ENCODE measurements at places on chromosomes 4 and X.
A peak's percentile ranks its signal among the peaks of the same experiment; 100 is the strongest.

GRCh38 chrX:41670112-41670511 lies 18.7 kb upstream of the GPR34 start:
- DNase-seq = no peak

- no peak for DNase-seq
These were observed 36.9 kb upstream of the XIAP start for GRCh38 chrX:123822965-123823364.

- no peak for DNase-seq
These were observed 243.2 kb upstream of the F9 start for GRCh38 chrX:139287155-139287924.

- peak; percentile 54 for DNase-seq
These were observed 19.4 kb downstream of the SPRY1 start for GRCh38 chr4:123415977-123416376.

DNA sequence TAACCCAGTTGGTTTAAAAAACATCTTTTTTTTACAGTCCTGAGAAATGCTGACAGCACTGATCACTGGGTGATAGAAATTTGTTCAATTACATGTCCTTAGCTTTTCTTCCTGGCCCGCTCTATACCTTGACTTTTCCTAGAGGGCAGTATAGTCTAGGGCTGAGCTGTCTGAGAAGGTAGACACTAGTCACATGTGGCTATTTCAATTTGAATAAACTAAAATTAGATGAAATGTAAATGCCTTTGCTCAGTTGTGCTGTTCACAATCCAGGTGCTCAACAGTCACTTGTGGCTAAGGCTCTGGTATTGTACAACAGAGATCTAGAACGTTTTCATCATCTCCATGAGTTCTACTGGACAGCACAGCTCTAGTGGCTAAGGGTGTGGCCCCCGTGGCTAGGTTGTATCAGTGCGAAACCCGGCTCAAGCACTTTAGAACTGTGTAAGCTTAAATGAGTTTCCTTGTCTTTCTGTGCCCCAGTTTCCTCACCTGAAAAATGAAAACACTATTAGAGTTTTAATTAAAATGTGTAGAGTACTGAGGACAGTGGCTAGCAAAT lies 111.6 kb upstream of the WDR17 start:
- no peak for DNase-seq

- no peak for DNase-seq
These were observed 8.7 kb upstream of the ANK2 start for GRCh38 chr4:113040793-113041192.

DNA sequence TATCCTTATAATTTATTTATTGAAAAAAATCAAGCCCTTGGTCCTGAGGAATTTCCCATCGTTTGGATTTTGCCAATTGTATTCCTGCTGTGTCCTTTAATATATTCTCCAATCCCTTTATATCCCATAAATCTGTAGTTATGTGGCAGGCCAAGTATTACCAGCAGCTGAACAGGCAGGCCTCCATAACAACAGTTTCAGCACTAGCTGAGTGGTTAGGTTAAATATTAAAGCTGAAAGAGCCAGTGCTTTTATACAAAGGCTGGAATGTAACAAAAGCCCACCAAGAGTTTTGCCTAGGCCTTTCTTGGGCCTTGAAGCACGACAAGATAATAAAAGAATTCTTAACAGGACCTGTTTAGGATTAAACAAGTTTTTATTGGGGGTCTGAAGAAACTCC lies 366.6 kb upstream of the GALNT7 start:
- DNase-seq = no peak

GRCh38 chr4:78638337-78639172 lies 87.0 kb downstream of the ANXA3 start:
- DNase-seq = no peak

GRCh38 chrX:47247206-47247998 lies 14.6 kb downstream of the USP11 start:
- peak; percentile 47 for DNase-seq

- DNase-seq = peak; percentile 34
These were observed 5.9 kb upstream of the SCARB2 start for GRCh38 chr4:76219299-76220055.

GRCh38 chr4:154574311-154574710 lies 11.5 kb downstream of the FGB start:
- DNase-seq = no peak

DNA sequence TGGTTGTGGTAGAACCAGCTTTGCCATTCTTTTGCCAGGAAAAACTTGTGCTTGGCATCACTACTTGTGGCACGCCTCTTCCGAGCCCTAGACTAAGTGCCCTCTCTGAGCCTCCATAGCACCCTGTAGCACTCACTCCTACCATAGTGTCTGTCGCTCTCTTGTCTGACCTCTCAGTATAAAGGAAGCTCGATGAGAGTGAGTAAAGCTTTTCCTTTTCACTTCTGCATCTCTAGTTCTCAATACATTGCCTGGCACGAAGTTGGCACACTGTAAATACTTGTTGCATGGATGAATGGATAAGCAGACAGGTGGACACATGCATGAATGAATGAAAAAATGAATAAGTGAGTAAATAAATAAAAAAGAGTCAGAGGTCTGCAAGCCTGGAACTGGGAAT lies 48.3 kb downstream of the TLR10 start:
- DNase-seq = no peak

DNA sequence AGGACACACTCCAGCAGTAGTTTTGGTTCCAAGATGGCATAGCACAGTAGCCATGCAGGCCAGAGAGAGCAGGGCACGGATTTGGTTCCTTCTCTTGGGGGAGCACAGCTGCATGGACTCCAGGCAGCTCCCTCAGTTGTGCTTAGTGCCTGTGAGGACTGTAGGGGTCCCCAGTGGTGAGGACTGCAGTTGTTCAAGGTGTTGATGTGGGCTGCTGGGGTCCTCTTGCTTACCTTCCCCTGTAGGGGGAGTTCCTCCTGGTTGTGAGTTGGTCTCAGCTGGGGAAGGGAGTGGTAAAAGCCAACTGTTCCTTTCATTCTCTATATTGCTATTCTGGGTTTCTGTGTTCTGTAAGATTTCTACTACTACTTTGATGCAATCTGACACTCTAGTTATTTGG lies 606.5 kb downstream of the MAGEB5 start:
- no peak for DNase-seq

- DNase-seq = no peak
These were observed 994.9 kb upstream of the SLIT2 start for GRCh38 chr4:19256823-19257222.

GRCh38 chr4:56243107-56243506 lies 144.2 kb downstream of the AASDH start:
- no peak for DNase-seq

DNA sequence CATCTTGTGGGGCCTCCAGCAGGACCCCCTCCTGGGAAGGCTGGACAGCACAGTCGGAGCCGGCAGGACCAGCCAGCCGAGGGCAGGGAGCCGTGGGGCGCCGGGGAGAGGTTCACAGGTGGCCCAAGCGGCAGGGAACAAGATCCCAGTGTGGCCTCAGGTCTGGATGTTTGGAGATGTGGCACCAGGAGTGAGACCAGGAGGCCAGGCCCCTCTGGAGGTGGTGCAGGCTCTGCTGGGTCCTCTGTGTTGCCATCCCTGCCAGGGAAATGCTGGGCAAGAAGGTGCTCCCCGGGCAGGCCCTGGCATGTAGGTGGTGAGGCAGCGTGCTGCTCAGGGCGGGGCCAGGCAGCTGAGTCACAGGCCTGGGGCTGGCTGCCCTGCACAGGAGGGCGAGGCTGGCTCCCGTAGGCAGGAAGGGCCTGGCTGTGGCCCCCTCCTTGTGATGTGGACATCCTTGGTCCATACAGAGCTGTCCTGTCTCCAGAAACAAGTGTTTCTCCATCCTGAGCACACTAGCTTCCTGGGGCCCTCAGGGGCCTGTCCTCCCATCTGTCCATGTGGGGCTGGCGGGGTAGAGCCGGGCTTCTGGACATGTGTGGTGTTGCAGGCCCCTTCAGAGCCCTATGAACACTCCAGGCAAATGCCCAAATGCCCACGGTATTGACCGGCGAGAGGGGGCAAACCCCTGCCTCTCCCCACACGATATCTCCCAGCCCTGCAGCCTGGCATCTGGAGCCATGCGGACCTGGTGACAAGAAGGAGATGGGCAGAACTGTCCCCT lies 4.8 kb upstream of the HGFAC start:
- DNase-seq = no peak

DNA sequence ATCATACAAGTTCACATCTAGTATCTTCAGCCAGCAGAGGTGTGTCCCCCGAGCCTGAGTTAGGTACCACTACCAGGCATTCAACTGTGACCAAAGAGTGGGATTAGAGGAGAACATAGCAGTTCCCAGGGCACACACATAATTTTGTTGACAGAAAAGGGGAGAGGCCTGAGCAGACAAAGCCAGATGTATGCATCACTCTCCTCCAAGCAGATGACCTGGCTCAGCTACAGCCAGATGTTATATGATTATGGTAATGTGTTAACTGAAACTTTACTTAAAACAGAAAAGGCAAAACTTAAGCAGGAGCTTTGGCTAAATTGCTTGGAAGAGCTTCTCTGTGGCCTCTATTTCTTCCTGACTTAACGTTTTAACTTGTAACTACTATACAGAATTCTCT lies 88.9 kb downstream of the CC2D2A start:
- DNase-seq = no peak

- DNase-seq = no peak
These were observed 249.0 kb upstream of the MAB21L2 start for GRCh38 chr4:150332961-150333360.

GRCh38 chr4:110610620-110610939 lies 12.3 kb downstream of the PITX2 start:
- DNase-seq = no peak

DNA sequence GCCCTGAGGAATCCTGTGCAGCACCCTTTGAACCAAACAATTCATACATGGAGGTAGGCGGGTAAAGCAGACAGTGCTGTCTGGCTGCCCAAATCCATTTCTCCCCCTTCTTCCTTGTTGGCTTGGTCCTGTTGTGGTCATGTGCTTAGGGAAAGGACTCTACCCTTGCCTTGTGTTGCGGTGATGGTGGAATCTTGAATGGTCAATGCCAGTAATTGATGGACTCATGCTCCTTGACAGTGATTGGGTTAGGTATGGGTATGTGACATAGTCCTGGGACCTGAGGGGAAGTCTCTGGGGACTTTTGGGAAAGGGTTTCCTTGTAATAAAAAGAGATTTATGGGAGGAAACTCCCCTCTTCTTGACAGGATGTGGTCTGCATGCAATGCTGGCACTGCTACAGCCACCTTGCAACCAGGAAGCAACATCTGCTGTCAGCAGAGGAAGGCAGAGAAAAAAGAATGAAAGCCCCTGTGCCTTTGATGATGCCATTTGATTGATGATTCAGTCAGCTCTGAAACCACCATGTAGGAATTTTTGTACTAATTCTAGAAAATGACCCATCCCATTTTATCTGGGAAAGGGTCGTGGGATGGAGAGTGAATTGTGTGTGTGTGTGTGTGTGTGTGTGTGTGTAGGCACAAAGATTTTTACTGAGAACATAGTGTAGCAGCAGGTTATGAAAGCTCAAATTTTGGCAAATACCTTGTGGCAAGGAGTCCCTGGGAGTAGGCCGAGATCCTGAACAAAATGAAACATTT lies 30.0 kb upstream of the HUWE1 start:
- DNase-seq = peak; percentile 31

DNA sequence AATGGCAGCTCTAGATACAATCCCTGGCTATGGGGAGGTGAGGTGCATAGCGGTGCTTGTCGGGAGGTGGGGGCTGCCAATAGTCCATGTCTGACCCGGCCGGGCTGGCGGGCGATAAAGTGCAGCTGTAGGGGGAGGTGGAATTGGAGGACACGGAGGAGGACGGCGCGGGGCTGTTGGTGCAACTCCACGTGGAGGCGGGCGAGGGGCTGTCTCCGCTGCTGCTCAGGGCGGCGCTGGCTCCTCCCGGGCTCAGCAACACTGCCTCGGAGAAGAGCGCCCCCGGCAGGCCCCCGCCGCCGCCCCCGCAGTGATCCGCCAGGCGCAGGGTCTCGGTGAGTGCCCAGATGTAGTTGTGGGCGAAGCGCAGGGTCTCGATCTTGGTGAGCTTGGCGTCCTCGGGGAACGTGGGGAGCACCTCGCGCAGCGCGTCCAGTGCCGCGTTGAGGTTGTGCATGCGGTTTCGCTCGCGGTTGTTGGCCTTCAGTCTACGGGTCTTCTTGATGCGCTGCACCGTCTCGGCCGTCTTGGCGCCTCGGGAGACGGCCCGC lies 1.3 kb downstream of the NEUROG2 start:
- no peak for DNase-seq

DNA sequence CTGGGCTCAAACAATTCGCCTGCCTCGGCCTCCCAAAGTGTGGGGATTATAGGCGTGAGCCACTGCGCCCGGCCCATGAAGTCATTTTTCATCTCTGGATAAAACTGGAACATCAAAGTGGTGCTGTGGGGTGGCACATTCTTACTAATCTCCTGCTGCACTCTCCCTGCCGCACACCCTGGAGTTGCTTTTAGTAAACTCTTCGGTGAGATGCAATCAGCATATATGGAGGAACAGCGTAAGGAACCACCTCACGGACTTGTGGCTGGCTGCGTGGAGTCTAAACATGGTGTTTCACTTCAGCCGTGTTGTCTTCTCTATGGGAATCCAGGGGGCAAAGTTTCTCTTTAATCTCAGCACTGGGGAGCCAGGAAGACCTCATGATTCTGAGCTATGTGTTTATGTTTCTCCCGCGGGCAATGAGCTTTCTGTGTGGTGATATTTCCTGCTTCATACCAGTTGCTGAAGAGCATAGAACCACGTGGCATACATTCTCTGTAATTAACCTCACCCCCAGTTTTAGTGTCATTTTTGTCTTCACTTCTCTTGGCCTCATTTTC lies 2.1 kb upstream of the RHOH start:
- DNase-seq = peak; percentile 30

DNA sequence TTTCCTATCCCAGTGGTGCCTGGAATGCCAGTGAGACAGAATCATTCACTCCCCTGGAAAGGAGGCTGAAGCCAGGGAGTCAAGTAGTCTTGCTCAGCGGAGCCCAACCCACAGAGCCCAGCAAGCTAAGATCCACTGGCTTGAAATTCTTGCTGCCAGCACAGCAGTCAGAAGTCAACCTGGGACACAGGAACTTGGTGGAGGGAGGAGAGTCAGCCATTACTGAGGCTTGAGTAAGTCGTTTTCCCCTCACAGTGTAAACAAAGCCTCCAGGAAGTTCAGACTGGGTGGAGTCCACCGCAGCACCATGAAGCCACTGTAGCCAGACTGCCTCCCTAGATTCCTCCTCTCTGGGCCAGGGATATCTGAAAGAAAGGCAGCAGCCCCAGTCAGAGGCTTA lies 283.2 kb upstream of the CPEB2 start:
- DNase-seq = peak; percentile 29

GRCh38 chrX:46485897-46486296 lies 59.3 kb downstream of the ZNF674 start:
- no peak for DNase-seq

- DNase-seq = no peak
These were observed 433 bp upstream of the ADH6 start for GRCh38 chr4:99219479-99219878.

DNA sequence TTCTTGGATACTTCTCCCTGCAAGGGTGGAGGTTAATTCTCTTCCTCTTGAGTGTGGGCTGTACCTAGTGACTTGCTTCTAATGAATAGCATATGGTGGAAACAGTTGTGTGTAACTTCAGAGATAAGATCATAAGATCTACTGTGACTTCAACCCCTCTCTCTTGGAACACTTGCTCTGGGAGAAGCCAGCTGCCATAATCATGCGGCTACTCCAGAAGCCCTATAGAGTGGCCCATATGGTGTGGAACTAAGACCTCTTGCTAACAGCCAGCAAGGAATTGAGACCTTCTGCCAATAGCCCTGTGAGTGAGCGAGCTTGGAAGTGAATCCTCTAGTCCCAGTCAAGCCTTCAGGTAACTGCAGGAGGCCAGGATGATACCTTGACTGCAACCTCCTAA lies 81.1 kb downstream of the RBMX2 start:
- DNase-seq = no peak

- no peak for DNase-seq
These were observed 205.4 kb downstream of the HS3ST1 start for GRCh38 chr4:11223311-11223710.

GRCh38 chr4:94889523-94889922 lies 131.8 kb downstream of the BMPR1B start:
- no peak for DNase-seq
